ENCODE measurements at places on chromosomes 6 and 20.

GRCh38 chr20:49823152-49823847 lies 10.7 kb downstream of the SLC9A8 start:
- DNase-seq: no peak

DNA sequence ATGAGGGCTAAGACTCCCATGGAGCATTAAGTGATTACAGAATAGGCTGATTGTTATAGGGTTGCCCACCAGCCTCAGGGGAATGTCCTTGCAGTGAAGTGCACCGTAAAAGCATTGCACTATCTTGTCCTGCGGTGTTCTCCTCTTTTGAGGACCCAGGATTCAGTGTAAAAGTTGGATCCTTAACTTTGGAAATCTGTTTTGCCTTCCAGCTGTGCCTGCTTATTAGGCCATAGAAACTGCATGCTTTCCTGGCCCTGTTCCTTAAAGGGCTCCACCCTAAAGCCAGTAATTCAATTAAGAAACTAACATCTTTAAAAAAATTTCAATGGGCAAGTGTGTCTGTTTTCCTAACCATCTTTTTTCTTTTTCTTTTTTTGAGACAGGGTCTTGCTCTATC lies 25.4 kb upstream of the NOTCH4 start:
- no peak for DNase-seq

DNA sequence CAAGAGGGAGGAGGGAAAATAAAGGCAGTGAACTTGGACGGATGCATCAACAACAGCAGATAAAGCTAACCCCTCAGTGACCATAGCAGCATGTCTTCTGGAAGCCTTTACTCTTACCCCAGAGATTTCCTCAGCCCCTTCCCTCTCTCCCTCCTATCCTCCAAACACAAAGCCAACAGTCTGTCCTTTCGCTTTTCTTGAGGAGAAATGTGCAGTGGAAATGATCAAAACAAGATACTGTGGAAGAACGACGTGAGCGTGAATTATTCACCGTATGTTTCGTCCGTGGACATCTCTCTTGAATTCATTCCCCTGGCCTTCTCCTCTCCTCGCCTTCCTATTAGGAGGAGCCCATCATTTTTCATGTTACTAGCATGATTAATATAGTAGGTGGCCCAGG lies 8.5 kb downstream of the NRN1 start:
- DNase-seq: no peak

- no peak for DNase-seq
Observed at GRCh38 chr6:11089695-11090094, 3.9 kb upstream of the SMIM13 start.

- DNase-seq: no peak
Observed at GRCh38 chr6:107124934-107125348, 9.6 kb upstream of the BEND3 start.

DNA sequence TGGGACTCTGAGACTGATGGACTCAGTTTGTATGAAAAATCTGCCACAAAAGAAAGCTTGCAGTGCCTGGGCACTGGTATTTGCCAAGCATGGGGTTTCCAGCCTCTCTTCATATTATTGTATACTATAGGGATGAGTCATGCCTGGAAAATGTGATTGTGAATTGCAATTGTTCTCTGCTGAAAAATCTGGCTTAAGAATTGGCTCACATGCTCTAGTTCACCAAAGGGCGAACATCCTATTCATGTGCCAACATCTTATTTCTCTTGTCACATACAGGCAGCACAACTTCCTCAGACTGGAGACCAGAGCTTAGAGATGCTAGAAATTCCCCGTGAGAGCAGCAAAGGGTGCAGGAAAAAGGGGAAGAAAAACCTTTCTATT lies 103.6 kb upstream of the KCNK16 start:
- DNase-seq: peak; percentile 50

GRCh38 chr6:32941214-32941768 lies 463 bp upstream of the HLA-DMB start:
- DNase-seq: no peak

- peak; percentile 55 for DNase-seq
Observed at GRCh38 chr20:50475681-50476292, 34.4 kb upstream of the PTPN1 start.
